ENCODE measurements at places on chromosomes 1 and 21. TPM values are rescaled to one million over a fixed set of nuclear protein-coding genes. Genes with fewer than 3 reads are reported as not detected.

Gene AADACL4
- polyA plus RNA-seq, result not detected

Gene NR0B2
- 5.4 TPM for polyA plus RNA-seq

Gene CLDN17
- not detected for polyA plus RNA-seq

Gene PDC
- polyA plus RNA-seq, result 0.62 TPM

Gene AMY1C
- polyA plus RNA-seq, result 1.5 TPM
